ENCODE measurements at places on chromosomes 3 and 15.

GRCh38 chr3:44117239-44117638, 124.4 kb upstream of the TOPAZ1 start:
- no peak for DNase-seq

DNA sequence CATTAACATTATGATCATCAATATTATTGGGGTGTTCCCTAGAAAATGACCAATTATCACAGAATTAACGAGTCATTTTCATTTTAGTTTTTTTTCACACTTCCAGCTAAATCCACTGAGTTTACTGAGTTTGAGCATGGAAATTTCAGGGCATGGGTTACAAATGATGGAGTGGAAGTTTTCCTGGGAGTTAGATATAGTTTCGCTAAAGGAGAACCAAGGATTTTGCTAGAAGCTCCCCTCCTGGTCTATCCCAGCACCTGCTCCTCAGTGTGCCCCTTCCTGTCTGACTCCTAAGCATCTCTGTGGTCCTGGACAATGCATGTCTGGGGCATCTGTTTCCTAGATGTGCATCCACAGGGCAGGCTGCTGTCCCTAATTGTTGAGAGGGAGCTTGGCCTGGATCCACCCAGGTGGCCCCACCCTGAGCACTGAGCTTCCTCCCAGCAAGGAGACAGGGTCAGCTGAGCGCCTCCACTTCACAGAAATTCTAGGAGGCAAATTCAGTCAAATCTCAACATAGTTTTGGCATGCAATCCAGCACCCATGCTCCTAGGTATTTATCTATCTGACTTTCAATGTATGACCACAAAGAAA, 102.3 kb upstream of the GOLGA6L6 start:
- no peak for DNase-seq

DNA sequence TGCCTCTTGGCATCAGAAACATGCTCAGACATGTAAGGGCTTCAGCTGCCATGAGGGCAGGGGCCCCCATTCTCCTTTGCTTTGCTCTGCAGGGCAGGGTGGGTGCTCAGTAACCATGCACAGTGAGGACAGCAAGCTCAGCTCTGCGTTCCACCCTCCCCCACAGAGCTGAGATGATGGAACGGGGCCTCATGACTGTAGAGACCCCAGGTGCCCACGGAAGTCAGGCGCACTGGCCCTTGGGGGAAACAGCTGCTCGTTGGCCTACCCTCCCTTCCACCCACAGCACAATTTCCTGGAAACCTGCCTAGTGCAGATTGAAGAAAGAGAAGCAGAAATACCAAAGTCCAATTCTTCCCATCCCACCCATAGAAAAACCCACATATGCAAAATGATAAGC, 10.5 kb downstream of the CTXND1 start:
- no peak for DNase-seq

GRCh38 chr3:50171540-50172301, 16.6 kb downstream of the SEMA3F start:
- DNase-seq, result no peak

DNA sequence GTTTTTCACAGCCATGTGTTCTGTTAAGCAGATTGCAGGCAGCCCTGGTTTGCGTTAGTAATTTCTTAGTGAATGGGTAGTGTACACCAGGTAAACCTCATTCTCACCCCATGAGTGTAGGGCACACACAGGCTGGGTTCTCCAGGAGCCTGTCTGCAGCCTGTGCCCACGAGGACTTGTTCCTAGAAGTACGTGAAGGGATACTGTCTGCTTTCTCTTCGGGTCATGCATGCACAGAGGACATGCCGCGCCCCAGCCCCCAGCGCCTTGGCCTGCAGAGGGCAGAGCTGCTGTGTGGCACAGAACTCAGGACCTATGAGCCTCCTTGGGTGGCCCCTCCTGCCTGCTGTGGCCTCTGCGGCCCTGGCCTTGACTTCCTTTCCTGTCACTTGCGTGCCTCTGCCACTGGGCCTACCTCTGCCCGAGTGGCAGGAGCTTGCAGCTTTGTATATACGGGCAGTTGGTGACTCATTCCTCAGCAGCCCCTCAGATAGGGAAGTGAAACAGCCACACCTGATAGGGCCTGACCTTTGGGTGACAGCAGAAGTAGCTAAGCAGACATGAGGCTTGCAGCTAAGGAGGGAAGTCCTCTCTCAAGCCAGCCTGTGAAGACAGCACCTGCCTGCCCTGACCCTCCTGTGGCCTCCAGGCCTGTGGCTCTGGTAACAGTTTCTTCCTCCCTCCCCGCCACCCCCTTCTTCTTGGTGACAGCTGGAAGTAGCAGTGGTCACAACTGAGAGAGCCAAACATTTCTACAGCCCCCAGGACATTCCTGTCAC, 19.5 kb downstream of the PPCDC start:
- no peak for DNase-seq

DNA sequence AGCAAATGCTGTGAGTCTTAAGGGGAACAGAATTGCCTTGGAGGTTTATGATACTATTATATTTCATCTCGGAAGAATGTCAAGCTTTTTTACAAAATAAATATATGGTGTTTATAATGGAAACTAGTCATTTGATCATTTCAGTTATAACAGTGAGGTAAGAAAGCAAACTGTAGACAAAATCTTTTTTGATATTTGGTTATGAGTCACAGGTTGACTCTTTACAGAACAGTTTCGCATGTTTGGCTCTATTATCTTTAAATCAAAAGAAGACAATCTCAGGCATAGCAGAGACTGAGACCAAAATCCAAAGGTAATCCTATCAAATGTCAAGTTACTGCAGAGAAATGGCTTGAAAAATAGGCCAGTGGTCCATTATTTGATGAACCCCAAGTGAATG, 490.9 kb upstream of the MDFIC2 start:
- DNase-seq, result no peak

DNA sequence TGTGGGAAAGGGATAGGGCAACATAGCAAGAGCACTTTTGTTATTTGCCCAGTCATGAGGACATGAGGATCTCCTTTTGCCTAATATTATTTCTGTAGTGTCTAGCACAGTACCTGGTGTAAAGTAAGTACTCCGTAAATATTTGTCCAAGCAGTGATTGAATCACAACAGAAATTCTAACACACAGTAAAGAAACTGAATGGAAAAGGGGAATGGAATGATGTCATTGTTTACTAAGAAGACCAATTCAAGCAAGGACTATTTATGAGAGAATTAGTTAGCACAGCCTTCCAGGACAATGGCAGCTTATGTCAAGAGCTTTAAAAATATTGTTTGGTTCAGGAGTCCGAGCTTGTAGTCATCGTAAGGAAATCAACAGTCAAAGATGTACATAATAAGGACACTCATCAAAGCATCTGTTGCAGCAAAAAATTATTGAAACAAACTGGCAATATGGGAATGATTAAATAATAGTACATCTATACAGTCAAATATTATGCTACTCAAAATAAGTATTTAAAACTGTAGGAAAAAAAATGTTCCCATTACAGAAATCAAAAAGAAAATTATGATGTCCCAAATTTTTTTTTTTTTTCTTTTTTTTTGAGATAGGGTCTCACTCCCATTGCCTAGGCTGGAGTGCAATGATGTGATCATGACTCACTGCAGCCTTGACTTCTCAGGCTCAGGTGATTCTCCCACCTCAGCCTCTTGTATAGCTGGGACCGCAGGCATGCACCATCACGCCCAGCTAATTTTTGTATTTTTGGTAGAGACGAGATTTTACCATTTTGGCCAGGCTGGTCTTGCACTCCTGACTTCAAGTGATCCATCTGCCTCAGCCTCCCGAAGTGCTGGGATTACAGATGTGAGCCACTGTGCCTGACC, 17.9 kb downstream of the CAPN7 start:
- no peak for DNase-seq

GRCh38 chr3:147420353-147421183, 11.4 kb downstream of the ZIC1 start:
- DNase-seq, result no peak

DNA sequence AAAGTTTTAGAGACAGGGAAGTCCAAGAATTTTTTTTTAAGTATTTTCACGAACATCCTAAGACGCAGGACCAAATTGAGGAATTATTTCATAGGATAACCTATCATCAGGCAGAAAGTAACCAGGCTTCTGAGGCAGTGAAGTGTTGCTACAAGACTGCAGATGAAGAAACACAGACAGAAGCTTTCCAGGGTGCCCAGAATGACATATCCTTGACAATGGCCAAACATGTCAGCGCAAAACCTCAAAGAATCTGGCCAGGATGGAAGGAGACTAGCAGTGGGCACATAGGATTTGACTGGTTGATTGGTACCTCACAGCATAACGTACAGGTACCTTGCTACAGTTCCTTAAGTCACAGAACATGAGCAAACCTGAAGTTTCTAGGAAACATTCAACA, 7.5 kb downstream of the ADAMTS9 start:
- DNase-seq, result no peak

DNA sequence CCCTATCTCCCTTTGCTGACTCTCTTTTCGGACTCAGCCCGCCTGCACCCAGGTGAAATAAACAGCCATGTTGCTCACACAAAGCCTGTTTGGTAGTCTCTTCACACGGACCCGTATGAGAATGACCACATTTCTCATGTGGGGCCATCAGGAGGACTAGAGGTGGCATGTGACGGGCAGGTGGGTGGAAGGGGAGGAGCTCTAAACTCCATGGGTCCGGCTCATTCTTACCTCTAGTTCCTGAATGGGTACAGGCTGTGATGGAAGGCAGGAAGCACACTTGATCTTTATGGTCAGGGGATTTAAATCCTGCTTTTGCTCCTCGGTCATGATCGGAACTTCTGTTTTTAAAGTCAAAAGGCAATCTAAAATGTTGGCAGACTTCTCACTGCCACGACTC, 28.6 kb downstream of the CFAP92 start:
- DNase-seq, result no peak

- peak; percentile 56 for DNase-seq
Measured at GRCh38 chr15:39549912-39550311, 31.0 kb upstream of the THBS1 start.

DNA sequence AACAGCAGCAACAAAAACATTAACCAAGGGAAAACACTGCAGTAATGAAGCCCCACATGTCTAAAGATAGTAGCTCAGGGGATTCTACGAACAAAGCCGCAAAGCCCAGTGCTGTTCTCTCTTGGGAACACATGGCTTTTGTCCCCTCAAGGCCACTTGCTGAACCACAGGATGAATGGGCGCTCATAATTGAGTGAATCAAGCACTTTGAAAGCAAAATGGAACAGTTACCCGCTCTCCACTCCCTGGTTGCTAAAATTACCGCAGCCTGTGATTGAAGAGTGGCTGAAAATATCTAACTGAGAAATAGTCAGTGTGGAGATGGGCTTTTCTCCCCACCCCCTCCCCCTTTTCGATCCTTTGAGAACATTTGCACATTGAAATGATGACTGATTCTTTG, 39.6 kb downstream of the RASGRF1 start:
- no peak for DNase-seq

DNA sequence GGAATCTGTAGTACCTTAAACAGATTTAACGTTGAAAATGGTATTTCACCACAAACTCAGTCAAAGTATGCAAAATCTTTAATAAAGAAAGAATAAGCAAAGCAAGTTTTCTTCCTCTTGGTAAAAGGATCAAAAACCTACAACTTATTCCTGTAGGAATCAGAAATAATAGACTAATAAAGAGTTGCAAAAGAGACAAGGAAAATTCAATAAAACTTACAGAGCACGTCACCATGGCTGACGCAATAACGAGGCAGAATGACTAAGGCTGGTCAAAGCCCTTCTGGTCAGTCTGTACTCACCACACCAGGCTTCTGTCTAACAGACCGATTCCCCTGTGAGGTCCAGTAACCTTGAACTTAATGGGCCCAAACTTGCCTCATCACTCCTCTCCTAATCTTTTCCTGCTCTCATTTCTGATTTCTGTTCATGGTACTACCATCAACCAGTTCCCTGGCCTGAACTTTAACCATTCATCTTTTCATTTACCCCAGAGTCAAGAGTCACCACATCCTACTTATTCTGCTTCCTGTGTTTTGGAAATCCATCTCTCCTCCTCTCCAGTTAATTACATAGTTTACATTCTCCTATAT, 5.0 kb downstream of the MASP1 start:
- peak; percentile 69 for DNase-seq

- DNase-seq, result peak; percentile 69
Measured at GRCh38 chr3:14358426-14359211, 43.8 kb upstream of the SLC6A6 start.

DNA sequence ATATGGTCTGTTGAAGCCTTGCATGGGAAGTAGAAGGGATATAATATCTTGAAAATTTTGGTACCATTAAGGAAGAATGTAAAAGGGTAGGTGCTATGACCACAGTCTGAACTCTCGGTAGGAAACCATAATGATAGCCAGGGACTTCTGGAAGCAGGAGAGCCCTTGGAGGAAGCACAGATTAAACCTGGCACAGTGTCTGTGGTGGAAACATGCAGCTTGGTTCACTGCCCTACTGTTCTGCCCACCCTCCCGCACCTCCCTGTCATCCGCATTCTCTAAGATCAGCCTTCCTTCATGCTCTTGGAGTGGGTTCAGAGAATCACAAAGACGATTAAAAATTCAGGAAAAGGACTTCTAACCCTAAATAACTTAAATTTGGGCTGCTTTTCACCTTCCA, 20.9 kb downstream of the VPS8 start:
- no peak for DNase-seq

- no peak for DNase-seq
Measured at GRCh38 chr3:48432411-48433371, 2.8 kb upstream of the PLXNB1 start.

DNA sequence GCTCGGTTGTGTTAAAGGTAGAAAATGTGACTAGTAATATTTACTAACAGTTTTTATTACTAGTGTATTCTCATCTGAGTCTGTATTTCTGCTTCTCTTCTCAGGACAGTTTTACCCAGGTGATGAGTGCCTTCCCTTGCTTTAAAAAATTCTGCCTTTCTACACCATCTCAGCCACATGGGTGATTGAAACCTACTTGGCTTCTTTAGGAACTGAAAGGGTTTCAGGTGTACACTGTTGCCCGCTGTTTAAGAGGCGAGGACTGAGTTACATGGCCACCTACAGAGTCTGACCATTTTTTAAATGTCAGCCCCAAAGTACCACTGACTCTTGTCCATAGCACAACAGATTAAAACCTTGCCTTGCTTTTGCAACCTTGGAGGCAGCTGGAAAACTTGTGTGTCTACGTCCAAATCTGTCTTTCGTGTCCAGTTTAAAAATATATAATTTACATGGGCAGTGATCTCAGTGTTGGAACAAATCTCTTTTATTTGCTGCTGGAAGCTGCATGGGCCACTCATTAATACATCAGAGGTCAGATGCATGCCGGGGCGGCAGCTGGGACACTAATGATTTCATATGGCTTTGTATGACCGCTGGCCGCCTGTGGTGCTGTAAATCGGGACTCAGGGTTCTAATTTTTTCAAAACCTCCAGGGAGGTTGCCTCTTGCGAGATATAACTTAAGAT, 44.6 kb downstream of the TRIM71 start:
- no peak for DNase-seq

GRCh38 chr3:172387728-172388127, 60.5 kb downstream of the GHSR start:
- DNase-seq, result no peak

DNA sequence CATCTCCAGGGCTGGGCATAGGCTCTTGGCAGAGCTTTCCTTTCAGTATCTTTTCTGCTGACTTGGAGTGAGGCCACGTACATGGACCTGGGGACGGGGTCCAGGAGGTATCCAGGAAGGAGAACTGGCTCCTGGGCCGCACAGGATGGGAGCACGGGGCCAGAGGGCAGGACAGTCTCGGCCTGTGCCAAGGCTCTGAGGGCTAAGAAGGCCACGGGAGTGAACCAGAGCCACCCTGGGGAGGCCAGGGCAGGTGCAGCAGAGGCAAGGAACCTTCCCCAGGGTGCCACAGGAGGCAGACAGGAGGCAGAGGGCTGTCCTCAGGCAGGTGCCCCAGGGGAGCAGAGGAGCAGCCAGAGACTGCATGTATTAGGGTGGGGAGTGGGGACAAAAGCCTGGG, 50.3 kb downstream of the PLXNA1 start:
- DNase-seq, result no peak
